ENCODE measurements at places on chromosomes 16 and 17.
A peak's percentile ranks its signal among the peaks of the same experiment; 100 is the strongest.

GRCh38 chr16:17159617-17160016, 311.1 kb downstream of the XYLT1 start:
- DNase-seq, result no peak

- no peak for DNase-seq
Measured at GRCh38 chr17:19014628-19015215, 10.2 kb upstream of the FAM83G start.

- no peak for DNase-seq
Measured at GRCh38 chr16:86985648-86986015, 331.6 kb downstream of the C16orf95 start.

DNA sequence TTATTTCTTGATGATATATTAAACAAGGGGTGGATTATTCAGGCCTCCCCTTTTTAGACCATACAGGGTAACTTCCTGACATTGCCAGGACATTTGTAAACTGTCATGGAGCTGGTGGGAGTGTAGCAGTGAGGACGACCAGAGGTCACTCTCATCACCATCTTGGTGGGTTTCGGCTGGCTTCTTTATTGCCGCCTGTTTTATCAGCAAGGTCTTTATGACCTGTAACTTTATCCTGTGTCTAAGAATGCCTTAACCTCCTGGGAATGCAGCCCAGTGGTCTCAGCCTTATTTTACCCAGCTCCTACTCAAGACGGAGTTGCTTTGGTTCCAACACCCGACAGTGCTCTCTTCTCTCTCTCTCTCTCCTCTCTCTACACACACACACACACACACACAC, 221.9 kb downstream of the C16orf95 start:
- DNase-seq, result no peak

DNA sequence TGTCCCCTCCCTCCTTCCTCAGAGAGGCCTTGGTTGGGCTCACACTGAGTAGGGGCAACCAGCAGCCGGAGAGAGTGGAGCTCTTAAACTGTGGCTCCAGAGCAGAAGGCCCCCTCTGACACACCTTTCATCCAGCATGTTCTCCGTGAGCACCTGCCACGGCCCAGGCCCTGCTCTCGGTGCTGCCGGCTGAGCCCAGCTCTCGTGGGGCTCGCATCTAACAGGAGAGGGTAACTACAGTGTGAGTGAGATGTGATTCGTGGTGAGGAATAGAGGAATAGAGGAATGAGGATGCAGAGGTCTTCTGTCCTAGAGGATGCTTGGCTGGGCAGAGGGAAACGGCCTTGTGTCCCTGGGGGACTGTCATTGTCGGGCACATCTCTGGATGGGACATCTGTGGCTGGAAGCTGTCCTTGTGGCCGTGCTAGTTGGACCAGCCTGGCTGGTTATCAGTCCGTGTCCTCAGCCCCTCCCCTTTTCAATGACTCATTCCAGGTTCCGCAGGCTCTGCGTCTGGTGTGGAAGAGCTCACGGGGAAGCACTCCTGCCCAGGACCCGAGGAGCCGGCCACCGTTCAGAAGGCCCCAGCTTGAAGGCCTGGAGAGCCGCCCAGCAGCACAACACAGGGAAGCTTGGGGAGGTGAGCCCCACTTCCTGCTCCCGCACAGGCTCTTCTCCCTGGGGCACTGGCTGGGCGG, 11.9 kb upstream of the DNASE1 start:
- DNase-seq, result no peak

GRCh38 chr17:50203604-50204345, 2.3 kb upstream of the COL1A1 start:
- DNase-seq, result no peak

DNA sequence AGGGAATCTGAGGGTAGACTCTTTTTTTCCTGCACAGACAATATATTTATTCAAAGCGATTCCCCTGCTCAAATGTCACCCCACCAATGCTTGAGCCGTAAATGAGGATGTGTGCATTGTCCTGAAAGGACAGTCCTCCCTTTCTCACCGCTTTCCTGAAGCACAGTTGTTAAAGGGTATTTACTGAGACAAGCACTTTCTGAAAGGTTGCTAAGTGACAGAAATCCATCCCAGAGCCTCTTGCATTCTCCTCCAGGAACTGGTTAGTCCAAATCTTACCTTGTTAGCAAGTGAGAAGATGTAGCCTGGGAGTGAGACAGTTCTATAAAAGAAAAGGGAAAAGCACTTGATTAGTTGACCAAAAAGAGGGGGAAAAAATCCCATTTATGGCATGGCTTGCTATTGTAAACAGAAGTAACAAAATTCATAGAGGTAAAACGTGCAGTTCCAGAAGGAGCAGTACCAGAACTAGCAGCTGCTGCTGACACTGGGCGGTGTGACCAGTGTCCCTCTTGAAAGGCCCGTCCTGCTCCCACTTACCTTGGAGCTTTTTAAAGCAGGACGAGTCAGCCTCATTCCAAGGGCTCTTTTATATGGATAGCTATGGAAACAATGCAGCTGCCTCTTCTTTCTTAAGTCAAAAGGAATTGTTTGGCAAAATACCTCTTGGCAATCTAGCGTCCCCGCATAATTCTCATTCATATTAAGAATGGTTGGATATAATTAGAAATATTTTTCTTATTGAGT, at the start of gene MYH2:
MYH2 (minus strand) TSS at position 563 of the 747 bp plus-strand sequence. CDS start 1,738 bp downstream, outside the sequence.
- DNase-seq, result no peak

- DNase-seq, result no peak
Measured at GRCh38 chr17:74429604-74430384, 2.1 kb upstream of the GPRC5C start.

DNA sequence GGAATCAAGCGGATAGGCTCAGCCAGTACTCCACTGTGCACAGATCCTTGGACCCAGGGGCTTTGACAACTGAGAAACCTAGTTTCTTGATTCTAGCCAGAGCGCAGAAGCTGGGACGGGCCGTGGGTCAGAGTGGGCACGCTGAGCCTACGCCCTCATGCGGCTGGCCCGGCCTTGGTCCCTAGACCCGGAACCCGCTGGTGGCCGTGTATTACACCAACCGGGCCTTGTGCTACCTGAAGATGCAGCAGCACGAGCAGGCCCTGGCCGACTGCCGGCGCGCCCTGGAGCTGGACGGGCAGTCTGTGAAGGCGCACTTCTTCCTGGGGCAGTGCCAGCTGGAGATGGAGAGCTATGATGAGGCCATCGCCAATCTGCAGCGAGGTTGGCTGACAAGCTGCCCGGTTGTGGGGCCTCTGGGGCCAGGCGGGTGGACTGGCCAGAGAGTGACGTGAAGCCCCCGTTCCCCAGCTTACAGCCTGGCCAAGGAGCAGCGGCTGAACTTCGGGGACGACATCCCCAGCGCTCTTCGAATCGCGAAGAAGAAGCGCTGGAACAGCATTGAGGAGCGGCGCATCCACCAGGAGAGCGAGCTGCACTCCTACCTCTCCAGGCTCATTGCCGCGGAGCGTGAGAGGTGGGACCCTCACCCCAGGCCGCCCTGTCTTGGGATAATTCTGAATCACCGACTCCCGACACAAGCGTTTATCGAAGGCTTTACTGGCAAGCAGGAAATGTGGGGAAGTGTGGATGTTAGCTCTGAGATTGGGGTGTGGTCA, 946 bp downstream of the STUB1 start:
- peak; percentile 37 for DNase-seq

GRCh38 chr16:23061669-23062068, 87.6 kb downstream of the USP31 start:
- DNase-seq, result peak; percentile 29

- no peak for DNase-seq
Measured at GRCh38 chr17:55683550-55684315, 38.9 kb downstream of the TMEM100 start.

DNA sequence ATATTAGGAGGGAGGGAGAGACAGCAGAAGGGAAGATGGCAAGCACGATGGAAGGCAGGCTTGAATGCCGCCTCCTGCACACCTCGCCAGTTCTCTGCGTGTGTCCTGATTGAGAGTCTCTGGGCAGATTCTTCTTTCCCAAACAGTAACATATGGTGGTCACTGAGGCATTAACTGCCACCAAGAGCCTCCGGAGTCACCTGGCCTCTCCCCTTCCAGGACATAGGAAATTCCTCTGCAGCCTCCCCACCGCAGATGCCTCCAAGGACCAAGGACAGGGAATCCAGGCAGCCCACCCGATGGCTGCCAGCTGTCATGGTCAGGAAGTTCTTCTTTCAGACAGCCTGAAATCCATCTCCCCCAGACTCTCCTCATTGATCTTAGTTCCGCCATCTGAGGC, 149.3 kb downstream of the ENGASE start:
- DNase-seq, result no peak

GRCh38 chr17:38750312-38751121, 2.0 kb upstream of the PSMB3 start:
- DNase-seq, result no peak

DNA sequence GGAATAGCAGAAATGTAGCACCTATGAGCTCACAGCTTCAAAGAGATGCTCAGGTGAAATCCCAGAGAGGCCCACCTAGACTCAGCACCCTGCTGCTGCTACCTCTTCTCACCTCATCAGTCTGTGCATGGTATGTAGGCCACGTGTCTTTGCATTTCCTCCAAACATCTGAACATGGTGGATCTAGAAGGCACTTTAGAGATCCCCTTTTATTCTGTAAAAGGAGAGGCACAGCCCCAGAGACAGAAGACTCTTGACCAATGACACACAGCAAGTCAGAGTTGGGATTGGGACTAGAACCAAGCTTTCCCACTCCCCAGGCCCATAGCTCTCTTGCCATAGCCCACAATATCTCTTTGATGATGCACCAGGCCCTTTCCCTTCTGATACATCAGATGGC, 19.4 kb upstream of the NKD1 start:
- no peak for DNase-seq

DNA sequence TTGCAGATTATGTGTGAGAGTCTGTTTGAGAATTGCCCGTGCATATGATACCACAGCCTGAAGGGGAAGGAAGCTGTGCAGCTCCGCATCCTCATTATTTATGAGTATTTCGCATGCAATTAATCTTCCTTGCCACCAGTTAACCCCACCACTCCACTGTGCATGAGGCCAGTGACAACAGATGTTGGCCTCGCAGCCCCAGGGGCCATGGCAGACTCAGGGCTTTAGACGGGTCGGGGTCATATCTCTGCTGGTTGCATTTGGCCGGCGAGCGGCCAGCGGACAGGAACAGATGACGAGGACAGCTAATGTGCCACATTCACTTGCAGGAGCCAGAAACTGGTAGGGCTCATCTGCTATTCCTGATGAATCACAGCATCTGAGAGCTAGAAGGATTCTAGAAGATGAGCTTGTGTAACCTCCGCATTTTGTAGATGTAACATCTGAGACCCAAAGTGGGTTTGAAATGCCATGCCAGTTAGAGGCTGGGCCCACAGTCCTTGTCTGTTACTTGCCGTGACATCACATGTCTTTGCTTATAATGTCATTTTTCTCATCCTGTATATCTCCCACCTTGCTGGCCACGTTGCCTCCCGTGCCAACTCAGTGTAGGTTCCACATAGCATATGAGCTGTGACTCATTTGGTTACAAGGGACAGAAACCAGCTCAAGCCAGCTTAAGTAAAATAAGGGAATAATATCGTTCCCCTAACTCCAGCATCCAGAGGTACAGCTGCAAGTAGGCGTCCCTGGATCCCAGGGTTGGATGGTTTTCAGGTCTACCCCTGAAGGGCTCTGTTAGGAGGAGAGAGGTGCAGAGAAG, 137.2 kb downstream of the SNX29 start:
- DNase-seq, result peak; percentile 15

- no peak for DNase-seq
Measured at GRCh38 chr16:70713824-70714223, 28.0 kb upstream of the MTSS2 start.

Data from HT1080 (cell line).